ENCODE measurements at places on chromosomes 12 and 14.

DNA sequence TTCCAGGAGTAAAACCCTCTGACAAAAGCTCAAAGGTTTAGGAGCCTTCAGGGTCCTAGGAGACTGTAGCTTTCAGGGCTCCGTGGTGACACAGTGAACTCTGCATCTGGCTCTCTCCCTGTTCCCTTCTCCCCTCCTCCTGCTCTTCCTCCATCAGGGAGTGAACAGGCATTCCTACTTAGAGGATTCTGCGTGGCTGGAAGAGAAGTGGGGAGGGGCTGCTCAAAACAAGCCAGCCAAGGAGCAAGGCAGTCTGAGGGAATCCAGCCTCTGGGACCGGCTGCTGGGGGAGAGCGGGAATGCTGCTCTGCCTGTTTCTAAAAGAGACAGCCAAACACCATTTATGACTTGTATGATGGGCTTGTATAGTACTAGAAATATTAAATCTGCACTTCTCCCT is 49.5 kb downstream of the RBMS2 start:
- DNase-seq: no peak

DNA sequence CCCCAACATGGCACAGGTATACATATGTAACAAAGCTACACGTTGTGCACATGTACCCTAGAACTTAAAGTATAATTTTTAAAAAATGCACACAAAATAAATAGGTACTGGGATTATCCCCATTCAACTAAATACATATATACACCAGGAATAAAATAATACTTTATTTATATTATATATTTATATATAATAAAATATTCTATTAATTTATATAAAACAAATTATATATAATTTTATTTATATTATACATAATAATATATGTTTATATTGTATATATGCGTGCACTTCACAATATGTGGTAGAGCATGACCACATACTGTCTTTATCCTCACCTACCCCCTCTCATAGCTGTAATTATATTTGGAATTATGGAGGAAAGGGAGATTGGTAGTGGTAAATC is 119.1 kb upstream of the TMEM260 start:
- DNase-seq: no peak

DNA sequence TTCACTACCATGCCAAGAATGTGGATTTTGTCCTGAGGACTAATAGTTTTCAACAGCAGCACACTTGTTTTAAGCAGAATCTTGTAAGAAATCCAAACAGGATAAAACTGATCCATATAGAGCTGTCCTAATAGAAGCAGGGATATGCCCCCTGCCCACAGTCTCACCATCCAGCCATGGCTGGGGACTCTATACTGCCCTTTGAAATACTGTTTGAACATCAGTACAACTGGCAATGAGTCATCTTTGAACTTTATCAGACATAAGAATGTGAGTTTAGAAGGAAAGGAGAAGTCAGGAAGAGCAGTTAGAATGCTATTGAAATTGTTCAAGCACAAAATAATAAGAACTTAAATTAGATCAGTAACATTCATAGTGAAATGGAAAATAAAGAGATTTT is 3.8 kb upstream of the C12orf42 start:
- DNase-seq: no peak

DNA sequence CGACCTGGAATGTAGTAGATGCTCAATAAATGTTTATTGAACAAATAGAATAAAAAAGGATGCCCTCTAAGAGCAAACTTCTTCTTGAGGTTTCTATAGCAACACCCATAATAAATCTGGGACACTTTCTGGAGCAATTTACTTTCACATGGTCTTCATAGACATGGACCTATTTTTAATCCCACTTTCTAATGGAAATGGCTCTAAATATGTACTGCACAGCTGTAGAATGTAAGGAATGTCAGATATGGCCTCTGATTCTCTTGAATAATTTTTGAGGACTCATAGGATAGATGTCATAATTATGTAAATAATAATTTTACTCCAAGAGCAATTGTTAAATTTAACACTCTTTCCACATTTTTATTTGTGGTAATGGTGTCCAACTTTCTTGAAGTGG is 133.5 kb upstream of the DAAM1 start:
- DNase-seq: no peak

GRCh38 chr12:20492251-20492760 is 124.0 kb downstream of the PDE3A start:
- no peak for DNase-seq

- DNase-seq: no peak
These were observed 52.3 kb downstream of the MNAT1 start for GRCh38 chr14:60786905-60787304.

- DNase-seq: no peak
These were observed 80.4 kb upstream of the SINHCAF start for GRCh38 chr12:31406345-31406744.

DNA sequence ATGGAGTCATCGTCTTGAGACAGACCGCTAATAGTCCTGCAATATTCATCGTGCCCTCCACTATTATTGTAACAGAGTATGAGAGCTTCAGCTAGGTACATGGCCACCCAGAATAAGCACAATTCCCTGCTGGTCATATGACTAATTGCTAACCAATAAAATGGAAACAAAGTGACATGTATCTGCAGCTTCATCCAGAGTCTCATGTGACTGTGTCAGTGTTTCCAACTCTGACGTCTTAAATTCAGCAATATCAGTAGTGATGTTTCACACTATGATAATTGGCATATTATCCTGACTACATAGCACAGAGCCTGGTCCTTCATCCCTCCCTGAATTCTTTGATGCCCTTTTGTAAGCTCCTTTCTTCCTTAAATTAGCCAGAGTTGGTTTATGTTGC is 167.4 kb downstream of the RPS29 start:
- DNase-seq: no peak

DNA sequence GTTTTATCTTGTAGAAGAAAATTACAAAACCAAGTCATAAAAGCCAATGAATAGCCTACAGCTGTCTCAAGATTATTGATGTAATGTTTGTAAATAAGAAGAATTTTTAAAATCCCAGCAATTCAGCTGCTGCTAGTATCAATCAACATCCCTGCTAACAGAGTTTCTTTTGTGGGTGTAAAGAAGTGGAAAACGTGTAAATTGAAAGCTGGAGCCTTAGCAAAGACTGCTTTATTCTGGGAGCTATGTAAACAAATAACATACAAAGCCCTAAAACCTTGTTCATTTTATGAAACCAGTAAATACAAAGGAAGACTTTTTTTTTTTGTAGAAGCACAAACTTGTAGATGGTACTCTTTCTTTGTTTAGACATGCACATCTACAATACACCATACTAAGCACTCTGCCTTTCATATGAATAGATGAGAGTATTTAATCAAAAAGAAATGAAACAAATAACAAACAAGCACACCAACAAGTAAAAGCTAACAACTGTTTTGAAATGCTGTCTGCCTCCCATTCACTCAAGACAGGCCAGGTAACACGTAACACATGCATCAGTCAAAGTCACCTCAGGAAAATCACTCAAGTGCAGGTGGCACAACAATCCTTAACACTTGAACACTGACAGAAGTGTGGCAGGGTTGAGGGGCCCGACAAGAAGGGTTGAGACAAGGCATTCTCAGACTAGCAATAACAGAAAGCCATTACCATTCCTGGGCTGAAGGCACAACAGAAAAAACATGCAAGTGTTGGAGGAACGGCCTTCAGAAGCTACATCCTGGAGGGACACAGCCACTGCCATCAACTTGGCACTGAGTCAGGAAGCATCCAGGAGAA is 1364.0 kb upstream of the SEL1L start:
- no peak for DNase-seq

- no peak for DNase-seq
These were observed 148.1 kb downstream of the KIF26A start for GRCh38 chr14:104286496-104286895.

Measured in stimulated activated CD4-positive, alpha-beta T cell treated with anti-CD3 and anti-CD28 coated beads, Interleukin-15, amount 100 ng/mL, for 1 hour (primary cell).